ENCODE measurements at places on chromosomes 6 and 20.
A peak's percentile ranks its signal among the peaks of the same experiment; 100 is the strongest.

DNA sequence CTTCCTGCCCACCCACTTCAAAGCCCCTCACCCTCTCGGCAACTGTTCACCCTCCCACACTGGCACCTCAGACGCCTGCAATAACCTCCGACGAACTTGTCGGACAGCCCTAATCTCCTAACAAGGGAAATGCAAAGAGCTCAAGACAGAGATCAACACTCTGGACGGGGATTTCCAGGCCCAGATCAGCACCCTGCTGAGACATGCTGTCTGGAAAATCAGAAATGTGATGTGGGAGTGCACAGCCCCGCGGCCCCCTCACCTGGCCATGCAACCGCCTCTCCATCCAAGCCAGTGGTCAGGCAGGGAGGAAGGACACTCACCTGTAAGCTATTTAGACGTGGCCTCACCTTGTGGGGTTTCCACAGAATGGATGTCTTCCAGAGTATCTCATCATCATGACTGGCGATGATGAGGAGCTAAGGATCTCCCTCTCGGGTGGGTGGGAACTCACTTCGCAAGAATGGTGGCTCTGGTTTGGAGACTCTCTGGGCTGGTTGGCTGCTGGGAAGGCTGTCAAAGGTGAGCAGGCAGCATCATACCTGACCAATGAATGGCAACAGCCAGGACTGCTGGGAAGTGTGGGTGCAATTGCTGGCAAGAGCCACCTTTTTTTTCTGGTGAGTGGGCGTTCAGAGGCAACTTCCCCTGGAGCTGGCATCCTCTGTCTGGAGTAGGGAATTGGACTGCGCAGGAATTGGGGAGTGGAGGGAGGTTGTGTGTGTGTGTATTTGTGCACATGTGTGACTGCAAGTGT, 28.1 kb upstream of the ADTRP start:
- DNase-seq: peak; percentile 94

GRCh38 chr6:145489583-145489982, 245.7 kb downstream of the EPM2A start:
- DNase-seq: no peak

- no peak for DNase-seq
Observed at GRCh38 chr6:56520218-56520617, 122.5 kb downstream of the DST start.

- peak; percentile 85 for DNase-seq
Observed at GRCh38 chr6:6891949-6892461, 215.8 kb upstream of the RREB1 start.

DNA sequence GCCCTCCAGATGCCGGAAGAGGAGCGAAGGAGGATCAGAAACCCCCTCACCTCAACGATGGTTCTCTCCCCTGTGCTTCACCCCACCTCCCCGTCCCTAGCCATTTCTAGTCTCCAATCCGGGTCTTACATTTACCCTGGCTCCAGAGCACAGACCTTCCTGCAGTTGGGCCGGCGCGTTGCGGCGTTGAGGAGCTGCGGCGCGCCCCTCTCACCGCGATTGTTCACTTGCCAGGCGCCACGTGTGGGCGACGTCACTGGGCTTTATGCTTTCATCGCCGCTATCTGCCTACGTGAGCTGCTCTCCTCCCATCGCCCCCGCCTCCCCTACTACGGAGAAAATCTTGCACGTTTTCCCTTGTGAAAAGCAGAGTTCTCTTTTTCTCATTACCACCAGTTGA, at the start of gene CRISP2:
Gene CRISP2 (minus strand): TSS at position 198 of the 400 bp plus-strand sequence. CDS start 4,347 bp downstream, outside the sequence.
- no peak for DNase-seq

DNA sequence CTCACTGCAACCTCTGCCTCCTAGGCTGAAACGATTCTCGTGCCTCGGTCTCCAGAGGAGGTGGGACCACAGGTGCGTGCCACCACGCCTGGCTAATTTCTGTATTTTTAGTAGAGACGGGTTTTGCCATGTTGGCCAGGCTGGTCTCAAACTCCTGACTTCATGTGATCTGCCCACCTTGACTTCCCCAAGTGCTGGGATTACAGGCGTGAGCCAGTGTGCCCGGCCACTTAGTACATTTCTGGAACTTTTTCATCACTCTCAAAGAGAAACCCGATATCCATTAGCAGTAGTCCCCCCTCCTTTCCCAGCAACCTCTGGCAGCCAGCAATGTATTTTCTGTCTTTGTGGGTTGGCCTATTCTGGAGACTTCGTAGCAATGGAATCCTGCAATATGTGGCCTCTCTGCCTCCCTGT, 109.8 kb downstream of the JARID2 start:
- no peak for DNase-seq

DNA sequence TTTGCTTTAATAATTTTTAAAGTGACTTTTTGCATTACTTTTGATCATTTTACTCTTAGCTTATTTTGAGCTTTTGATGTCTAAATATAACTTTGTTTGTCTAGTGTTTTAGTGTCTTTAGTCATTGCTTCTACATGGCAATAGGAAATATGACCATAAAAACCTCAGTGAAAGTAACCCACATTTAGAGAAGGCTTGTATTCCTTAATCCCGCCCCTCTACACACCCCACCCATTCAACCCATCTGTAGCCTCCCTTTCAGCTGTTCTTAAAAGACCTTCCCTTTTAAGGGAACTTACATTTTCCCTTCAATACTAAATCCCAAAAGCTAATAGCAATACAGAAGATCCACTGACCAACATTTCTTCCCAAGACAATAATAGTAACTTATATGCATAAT, 225.4 kb downstream of the LAMA2 start:
- no peak for DNase-seq

GRCh38 chr20:50848846-50849673, 54.2 kb downstream of the BCAS4 start:
- no peak for DNase-seq

DNA sequence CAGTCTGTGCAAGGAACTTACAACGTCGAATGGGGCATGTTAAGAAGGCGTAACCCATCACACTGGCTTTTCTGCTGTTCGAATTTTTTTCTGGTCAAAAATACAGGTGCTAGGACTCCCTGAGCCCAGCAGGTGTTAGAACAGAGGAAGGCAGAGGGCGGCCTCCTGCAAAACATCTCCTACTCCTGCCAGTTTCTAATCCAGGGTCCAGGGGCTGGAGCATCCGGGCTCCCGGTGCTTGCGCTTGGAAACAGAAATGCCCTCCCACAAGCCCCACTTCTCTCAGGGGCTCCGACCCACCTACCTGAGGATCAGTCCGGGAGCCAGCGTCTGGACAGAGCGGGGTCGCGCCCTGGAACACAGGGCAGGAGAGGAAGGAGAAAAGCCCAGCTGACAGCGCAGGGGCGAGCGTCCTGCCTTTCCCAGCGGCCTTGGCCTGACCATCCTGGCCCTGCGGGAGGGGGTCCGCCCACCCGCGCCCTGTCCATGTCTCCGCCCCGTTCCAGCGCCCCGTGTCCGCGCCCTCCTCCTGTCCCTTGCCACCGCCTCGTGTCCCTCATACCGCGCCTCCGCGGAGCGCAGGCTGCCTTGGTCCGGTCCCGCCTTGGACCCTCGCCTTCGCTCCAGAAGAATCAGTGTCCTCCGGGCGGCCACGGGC, 14.8 kb upstream of the LPA start:
- peak; percentile 11 for DNase-seq

GRCh38 chr20:35842361-35842760, 70.5 kb downstream of the PHF20 start:
- no peak for DNase-seq

GRCh38 chr6:160002882-160003281, 34.0 kb downstream of the IGF2R start:
- DNase-seq: no peak

- DNase-seq: no peak
Observed at GRCh38 chr20:25571817-25572216, 13.5 kb downstream of the NINL start.

DNA sequence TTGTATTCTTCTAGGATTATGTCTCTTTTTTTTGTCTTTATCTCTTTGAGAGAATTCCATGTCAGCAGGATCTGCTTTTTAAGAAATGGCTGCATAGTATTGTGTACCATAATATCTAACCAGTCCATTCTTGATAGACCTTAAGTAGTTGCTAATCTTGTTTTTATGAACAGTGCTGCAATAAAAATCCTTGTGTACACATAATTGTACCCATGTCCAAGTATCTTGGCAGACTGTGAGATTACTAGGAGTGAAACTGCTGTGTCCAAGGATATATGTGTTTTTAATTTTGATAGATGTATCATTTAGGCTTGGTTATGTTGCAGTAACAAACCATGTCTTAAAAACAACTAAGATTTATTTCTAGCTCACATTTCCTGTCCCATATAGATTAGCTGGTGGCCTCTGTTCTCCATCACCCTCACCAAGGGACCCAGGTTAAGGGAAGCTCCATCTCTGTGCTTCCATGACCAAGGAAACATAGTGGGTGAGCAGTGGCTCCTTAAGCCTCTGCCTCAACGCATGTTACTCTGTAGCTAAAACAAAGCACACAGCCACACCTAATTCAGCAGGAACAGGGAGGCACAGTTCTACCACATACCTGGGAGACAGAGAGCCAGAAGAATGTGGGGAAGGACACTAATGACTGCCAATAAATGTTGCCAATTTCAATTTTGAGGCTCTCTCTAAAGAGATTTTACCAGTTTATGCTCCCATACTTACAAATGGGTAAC, 12.1 kb upstream of the SUMO4 start:
- no peak for DNase-seq

GRCh38 chr20:1631309-1632151, 11.7 kb upstream of the SIRPB1 start:
- no peak for DNase-seq

- no peak for DNase-seq
Observed at GRCh38 chr6:24492475-24492874, 2.3 kb upstream of the ALDH5A1 start.

DNA sequence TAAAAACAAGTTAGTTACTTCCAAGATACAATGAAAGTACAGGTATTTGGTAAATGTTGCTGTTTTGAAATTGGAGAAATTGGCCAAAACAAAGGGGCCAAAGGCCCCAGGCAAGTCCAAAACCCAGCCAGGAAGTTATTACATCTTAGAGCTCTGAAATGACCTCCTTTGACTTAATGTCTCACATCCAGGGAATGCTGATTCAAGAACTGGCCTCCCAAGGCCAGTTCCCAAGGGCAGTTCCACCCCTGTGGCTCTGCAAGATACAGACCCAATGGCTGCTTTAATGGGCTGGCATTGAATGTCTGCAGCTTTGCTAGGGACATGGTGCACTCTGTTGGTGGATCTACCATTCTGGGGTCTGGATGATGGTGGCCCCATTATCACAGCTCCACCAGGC, 217.3 kb upstream of the FKBP1C start:
- no peak for DNase-seq

- DNase-seq: no peak
Observed at GRCh38 chr6:89689732-89690131, 51.2 kb upstream of the LYRM2 start.

DNA sequence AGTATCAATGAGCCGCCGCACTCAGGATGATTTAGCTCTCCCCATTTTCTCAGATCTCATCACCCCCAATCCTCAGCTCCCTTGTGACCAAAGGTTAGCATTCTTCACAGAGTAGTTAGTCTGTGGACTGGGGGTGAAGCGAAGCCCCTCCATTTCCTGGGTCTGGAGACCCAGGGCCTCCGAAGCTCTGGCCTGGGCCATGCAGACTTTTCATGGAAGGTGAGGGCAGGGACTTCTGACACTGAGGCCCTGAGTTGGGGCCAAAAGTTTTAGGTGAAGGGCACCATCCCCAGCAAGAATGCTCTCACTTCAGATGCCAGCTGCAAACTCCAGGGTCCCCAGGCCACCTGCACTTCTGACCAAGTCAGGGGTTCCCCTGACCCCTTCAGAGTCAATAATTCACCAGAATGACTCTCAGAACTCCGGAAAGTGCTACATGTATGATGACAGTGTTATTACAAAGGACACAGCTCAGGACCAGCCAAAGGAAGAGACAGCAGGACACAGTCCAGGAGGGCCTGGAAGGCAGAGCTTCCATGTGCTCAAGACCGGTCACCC, 65.7 kb upstream of the DUSP22 start:
- DNase-seq: no peak

GRCh38 chr6:133856911-133857310, 32.0 kb upstream of the TCF21 start:
- no peak for DNase-seq

DNA sequence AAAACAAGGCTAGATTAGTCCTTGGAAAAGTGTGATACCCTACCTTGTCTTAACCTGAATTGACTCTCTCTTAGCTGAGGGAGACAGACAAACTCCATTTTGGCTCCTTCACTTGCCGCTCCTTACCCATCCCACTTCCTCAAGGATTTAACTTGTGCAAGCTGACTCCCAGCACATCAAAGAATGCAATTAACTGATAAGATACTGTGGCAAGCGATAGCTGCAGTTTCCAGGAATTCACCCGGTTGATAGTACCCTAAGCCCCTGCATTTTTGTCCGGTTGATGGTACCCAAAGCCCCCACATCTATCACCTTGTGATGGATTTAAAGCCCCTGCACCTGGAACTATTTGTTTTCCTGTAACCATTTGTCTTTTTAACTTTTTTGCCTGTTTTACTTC, 1.9 kb upstream of the SERINC3 start:
- no peak for DNase-seq

DNA sequence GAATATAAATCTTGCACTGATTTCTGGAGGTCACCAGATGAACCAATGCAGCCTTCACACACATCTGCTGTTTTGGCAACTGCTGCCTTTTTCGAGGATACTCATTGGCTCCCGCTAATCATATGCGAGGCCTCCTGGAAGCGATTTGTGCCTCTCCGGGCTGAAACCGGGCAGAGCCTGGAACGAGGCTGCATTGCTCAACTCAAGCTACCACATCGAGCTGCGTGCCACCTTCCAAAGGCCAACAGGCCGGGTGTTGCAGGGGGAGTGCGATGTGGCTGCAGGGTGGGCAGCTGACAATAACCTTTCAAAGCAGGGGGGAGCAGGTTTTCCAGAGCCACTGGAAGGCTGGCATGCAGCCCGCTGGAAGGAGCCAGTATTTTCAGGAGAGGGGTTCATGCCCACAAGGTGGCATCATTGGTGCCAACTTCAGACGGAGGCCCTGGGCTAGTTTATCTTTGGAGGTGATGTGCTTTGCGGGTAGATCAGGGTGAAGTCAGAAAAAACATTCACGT, 122.6 kb upstream of the IFNGR1 start:
- DNase-seq: no peak

DNA sequence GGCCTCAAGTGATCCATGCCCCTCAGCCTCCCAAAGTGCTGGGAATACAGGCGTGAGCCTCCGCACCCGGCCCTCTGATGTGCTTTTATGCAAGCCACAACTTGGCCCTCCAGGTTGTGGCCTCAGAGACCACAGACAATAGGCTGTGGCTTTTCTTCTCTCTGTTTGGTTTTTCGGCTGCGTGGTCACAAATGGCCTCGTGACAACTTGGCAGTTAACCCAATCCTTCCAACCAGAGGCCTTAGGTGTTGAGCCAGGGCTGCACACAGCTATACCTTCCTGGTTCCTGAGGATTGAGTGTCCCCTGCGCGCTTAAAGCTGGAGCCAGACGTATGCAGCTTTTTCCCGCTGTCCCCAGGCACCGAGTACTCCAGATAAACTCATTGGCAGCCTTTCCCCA, 6.3 kb upstream of the TGM3 start:
- no peak for DNase-seq

- DNase-seq: no peak
Observed at GRCh38 chr6:11773013-11773412, 5.6 kb downstream of the ADTRP start.

Measured in bronchial epithelial cell (primary cell).